Adipocyte (in vitro differentiated cells): ENCODE measurements at places on chromosomes 3 and 15.
A peak's percentile ranks its signal among the peaks of the same experiment; 100 is the strongest.

- DNase-seq: no peak
Observed at GRCh38 chr15:41713047-41713446, 52.8 kb downstream of the MGA start.

DNA sequence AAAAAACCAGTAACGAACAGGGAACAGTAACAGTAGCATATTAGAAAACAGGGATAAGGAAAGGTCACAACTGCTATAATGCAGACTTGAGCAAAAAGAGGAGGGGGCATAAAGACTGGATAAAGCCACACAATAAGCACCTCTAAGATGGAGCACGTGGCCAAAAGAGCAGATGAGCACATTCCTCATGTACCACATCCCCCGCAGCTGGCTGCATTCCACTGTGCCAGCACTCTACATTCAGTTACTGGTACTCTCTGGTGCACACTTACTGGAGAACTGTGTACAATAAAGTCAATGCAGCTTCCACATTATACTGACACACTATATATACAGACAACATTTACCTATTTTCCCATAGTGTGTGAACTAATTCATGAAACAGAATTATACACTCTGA lies 64.7 kb downstream of the UBE3A start:
- no peak for DNase-seq

DNA sequence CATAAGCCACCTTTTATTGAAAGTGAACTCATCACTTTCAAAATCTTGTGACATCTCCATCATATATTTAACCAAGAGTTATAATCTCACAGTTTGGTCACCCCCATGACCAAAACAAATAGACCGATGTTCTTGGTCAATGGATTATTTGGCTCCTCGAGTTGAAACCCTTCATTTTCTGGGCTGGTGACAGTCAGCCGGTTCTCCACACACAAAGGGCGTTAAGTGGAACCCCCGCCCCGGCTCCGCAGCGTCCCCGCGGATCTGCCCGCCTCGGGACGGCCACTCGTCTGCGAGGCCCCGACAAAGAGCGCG lies 772 bp downstream of the TSPAN3 start:
- DNase-seq: no peak

DNA sequence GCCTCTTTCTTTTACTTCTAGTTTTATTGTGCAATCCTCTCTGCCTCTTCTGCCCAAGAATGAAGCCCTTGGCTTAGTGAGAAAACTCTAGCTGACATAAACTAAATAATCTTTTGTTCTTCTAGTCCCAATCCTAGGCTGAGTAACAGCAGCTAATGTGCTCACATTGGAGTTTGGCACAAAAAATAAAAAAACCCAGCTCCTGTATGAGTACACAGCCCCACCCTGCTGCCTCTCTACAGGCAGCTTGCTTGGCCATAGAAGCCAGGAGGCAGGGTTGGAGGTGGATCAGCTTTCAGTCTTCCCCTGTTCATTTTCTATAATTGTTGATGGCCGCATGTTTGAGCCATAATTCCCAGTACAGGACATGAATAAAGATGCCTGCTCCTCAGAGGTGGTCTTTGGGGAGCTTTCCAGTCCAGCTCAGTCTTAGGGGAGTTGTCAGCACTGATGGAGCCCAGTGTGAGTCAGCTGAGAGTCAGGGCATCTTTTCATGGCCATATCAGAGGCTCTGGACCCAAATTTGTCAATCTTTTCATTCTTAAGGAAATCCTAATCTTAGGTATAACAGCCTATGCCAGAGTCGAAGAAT lies 46.7 kb downstream of the RTP1 start:
- DNase-seq: peak; percentile 68

DNA sequence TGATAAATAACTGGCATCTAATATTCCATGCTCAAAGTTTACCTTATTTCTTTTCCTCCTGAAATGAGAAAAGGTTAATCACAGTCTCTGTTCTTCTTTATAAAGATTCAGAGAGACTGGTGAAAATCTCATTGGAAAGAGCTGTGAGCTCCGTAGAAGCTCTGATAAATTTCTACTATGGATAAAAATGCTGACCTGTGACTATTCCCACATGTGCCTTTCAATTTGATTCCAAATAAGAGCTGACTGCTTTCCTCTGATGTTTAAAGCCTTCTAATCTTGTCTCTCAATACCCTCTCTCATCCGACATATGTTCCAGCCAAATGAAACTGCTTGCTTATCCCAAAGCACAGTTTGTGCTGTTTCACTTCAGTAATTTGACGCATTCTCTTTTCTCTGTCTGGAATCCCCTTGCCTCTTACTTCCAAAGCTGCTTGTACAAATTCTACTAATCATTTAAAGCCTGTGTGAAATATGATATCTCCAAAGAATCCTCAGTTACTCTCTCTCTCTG lies 130.1 kb downstream of the RTP4 start:
- peak; percentile 16 for DNase-seq

DNA sequence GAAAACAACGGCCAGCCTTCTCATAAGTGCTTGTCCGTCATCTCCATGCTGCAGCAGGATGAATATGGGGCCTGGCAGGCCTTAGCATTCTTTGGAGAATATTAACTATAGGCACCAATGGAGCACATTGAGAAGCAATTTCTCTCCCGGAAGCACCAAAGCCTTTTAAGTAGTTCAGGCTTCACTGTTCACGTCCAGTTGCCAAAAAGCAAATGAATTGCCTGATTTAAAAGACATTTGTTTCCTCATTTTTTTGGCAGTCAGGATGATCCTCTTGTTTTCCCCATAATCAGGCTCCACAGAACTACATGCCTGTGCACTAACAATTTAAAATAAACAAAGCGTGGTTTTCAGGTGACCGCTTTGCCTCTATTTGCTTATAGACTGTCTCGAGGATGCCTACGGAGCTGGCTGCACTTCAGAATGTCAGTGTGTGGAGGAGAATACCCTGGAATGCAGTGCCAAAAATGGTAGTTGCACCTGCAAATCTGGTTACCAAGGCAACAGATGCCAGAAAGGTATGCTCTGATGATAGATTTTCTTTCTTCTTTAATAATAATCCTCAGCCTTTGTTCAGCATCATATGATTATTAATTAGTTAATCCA lies 725.2 kb upstream of the GOLIM4 start:
- DNase-seq: no peak

- DNase-seq: peak; percentile 73
Observed at GRCh38 chr15:72184165-72184811, 13.3 kb downstream of the GRAMD2A start.

GRCh38 chr3:66037986-66038369 lies 740 bp downstream of the MAGI1 start:
- peak; percentile 59 for DNase-seq

- no peak for DNase-seq
Observed at GRCh38 chr3:116247605-116248004, 197.7 kb downstream of the LSAMP start.

DNA sequence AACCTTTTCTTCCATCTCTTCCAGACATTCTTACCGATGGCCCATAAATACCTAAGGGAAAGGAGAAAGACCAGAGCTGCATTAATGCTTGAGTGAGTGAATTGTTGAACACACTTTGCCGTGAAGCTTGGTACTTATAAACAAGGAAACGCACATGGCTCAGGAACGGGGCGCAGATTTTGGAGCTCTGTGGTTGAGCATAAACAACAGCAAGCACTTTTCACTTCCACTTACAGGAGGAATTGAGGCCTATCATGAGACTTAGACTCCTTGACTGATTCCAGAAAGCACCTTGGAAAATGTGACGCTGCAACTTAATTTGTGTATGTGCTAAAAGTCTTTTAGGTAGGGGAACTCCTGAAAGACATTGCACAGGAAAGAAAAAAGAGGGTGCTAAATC lies 197.5 kb upstream of the FEZF2 start:
- no peak for DNase-seq

GRCh38 chr15:42010434-42010833 lies 10.4 kb downstream of the PLA2G4E start:
- DNase-seq: peak; percentile 2

DNA sequence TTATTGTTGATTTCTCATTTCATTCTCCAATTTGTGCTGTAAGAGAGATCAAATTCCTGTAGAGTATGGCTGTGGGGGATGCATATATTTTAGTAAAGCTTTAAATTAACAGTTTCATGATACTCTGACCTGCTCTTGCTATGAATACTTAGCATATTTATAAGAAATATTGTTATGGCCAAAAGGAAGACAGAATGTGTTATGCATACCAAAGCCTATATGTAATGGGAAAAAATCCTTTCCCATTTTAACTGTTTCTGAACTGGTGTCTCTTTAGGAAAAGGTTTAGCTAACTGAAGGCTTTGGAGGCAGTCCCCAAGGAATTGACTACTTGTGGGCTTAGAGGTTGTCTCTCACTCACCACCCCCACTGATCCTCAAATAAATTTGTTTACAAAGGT lies 59.2 kb downstream of the CADPS start:
- no peak for DNase-seq

GRCh38 chr3:161296814-161297213 lies 74.5 kb downstream of the SPTSSB start:
- no peak for DNase-seq

- DNase-seq: no peak
Observed at GRCh38 chr3:65605876-65606432, 432.8 kb downstream of the MAGI1 start.

GRCh38 chr3:72413228-72413627 lies 435.0 kb downstream of the SHQ1 start:
- no peak for DNase-seq
